ENCODE measurements at places on chromosomes 5 and 9. TPM values are rescaled to one million over a fixed set of nuclear protein-coding genes. Genes with fewer than 3 reads are reported as not detected.

Gene GPR151
- not detected for total RNA-seq

Gene ENHO
- 1.0 TPM for total RNA-seq

Gene SLCO6A1
- total RNA-seq, result 0.78 TPM

- H3K27me3 ChIP-seq, result no peaks in the 10 kb centered on the region
- no peaks in the 10 kb centered on the region for H3K4me1 ChIP-seq
- no peak overlapping the region for H3K27ac ChIP-seq
- H3K36me3 ChIP-seq, result no peaks in the 10 kb centered on the region
- no peak overlapping the region for H3K4me3 ChIP-seq
- no peak for DNase-seq
Measured at GRCh38 chr9:115183436-115183835, 65.5 kb upstream of the TNC start.
